ENCODE measurements at places on chromosomes 3 and 15.

- no peak for DNase-seq
Observed at GRCh38 chr15:35702946-35703495, 157.1 kb upstream of the DPH6 start.

DNA sequence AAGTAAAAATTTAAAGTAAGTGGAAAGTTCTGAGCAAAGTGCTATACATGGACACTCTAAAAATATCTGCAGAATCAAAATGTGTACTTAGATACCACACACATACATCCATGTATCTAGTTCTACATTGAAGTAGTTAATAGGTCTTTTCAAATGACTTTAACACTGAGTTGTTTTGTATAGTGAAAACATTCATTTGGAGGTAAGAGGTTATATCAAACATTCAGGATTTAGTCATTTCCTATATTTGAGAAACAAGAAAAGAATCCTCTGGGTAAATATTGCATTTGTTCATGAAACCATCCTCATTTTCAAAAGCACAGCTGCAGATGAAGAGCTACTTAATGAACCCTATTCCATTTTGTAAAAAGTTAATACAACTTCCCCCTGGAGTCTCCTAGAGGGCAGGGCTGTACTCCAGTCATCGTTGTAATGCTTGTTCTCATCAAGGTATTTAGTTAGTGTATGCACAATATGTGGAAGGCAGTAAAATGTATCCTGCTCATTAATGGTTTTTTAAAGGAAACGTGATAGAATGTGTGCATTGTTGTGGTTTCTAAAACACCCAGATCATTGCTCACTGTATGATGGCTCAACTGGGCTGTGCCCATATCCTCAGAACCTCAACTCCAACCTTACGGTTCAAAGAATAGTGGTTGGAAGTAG is 26.2 kb downstream of the ARPP21 start:
- DNase-seq = no peak

DNA sequence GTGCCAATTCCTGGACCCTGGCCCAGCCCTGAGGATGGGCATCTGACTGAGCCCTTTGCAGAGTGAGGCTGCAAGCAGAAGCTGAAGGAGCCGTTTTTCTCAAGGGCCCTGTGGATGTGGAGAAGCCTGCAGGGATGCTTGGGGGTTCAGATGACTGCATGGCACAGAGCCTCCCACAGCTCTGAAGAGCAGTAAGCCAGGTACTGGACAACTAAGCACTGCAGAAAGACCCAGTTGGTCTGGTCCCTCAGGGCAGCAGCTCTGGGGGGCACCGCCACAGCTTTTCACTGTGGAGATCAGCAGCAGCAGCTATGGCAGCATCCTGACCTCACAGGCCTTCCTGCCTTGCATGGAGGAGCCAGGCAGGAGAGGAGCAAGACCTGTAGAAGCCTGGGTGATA is 67.6 kb downstream of the CRYGS start:
- DNase-seq = no peak

- DNase-seq = no peak
Observed at GRCh38 chr3:121723485-121723884, 26.1 kb downstream of the GOLGB1 start.

GRCh38 chr3:114538211-114538610 is 244.4 kb downstream of the TIGIT start:
- DNase-seq = no peak

- no peak for DNase-seq
Observed at GRCh38 chr3:55540579-55540978, 53.5 kb upstream of the WNT5A start.

- no peak for DNase-seq
Observed at GRCh38 chr3:20405744-20406143, 219.7 kb upstream of the SGO1 start.

GRCh38 chr3:59737241-59737640 is 687.4 kb upstream of the CFAP20DC start:
- DNase-seq = no peak

DNA sequence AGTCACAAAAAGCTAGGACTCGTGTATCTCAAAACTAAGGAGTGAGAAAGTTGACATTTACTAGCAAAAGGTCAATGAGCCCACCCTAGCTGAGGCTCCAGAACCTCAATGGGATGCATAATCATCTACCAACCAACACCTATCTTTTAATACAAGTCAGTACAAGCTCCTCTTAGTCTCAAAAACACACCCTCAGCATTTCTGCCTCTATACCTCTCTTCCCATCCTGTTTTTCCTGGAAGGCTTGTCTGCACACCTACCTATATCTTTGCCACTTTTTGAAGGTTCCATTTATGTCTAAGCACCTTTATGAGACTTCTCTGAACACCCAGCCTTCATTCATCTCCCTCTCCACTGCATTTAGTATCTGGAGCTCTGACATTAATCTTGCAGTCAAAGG is 10.0 kb downstream of the WWTR1 start:
- no peak for DNase-seq

DNA sequence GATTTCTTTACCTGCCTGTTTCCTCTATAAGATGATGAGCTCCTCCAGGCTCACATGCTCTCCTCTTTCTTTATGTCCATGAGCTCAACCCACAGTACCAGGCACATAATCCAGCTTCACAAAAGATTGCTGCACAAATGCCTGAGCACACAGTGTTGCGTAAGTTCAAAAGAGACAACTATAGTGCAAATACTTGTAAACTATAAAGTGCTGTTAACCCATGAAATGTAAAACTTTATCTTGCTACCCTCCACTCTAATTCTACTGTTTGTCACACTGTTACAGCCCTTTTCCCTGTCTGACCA is 101.0 kb upstream of the LPP start:
- DNase-seq = no peak

- DNase-seq = no peak
Observed at GRCh38 chr3:148962513-148962912, 28.8 kb upstream of the GYG1 start.

- DNase-seq = peak; percentile 20
Observed at GRCh38 chr3:38031022-38031994, 1.9 kb upstream of the PLCD1 start.

DNA sequence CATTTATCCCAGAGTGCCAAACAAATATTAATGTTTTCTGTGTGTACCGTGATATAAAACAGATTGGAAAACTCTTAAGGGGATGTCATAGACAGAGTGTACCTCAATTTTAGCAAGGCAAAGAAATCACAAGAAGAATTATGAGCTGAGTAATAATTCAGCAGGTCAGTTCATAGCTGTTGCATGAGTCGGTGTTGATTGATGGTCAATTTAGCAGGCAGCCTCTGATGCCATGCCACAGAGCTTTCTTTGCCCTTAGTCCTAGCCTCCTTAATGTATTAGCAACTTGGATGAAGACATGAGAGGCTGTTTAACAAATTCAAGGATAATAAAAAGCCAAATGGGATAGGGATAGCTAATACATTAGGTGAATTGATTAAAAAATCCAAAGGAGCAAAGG is 6.8 kb downstream of the SLC35A5 start:
- no peak for DNase-seq

DNA sequence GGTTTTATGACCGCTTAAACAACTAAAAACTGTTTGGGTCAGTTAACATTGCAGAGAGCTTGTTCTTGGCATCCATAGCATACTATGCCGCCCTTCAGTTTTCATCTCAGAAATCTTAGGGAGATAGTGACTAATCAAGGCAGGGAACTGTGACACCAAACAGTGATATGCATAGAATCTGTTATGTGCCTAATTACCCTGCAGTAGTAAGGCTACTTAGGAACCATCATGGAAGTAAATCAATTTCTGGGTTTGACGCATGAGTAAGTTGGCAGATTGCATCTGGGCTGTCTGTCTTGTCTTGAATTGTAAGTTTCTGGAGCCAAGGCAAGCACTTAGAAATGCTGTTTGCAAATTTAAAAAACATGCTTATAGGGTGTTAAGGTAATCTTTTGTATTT is 22.5 kb downstream of the KCTD6 start:
- no peak for DNase-seq

DNA sequence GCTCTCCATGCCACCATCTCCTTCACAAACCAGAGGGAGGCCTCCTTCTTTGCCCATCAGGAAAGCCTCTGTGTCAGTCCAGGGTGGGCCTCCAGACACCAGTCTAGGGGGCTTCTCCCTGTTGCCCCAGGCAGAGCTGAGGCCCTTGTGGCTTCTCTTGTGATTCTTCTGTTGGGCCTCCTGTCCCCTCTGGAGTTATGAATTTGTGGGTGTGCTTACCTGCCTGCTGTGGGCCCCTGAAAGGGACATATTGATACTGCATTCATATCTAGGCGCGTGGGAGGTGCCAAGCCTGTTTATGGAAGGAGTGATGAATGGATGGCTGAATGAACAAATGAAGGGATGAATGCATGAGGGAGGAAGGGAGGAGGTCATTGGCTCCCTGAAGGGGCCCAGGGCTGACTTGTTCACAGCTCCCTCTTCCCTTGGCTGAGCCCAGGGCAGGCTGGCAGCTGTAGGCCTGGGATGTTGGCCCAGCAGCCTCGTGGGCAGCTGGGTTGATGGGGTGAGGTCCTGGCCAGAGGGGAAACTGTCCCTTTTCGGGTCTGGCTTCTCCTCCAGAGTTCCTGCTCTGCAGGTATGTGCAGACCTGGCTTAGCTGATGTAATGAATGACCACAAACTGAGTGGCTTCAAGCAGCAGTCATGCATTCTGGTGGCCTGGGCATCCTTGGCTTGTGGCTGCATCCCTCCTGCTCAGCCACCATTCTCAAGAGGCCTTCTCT is 195.4 kb downstream of the GOLGA6L6 start:
- no peak for DNase-seq

DNA sequence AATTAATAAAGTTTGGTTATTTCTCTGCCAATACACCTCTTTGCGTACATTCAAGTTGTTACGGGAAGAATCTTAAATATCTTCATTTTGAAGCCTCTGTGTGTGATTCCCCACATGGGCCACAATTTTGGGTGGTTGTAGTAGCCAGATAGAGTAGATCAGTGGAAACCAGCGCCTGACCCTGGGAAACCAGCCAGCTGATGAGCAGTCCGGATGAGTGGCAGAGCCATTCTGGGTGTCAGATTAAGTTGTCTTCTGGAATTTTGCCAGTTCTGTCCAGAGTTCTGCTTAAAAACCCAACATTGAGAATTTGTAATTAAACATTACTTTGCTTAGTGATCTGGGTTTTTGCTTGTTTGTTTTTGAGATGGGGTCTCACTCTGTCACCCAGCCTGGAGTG is 49.7 kb downstream of the MRPS25 start:
- DNase-seq = no peak

- DNase-seq = no peak
Observed at GRCh38 chr3:37601832-37602231, 259.8 kb upstream of the CTDSPL start.

- no peak for DNase-seq
Observed at GRCh38 chr3:55405436-55405835, 81.7 kb downstream of the WNT5A start.

DNA sequence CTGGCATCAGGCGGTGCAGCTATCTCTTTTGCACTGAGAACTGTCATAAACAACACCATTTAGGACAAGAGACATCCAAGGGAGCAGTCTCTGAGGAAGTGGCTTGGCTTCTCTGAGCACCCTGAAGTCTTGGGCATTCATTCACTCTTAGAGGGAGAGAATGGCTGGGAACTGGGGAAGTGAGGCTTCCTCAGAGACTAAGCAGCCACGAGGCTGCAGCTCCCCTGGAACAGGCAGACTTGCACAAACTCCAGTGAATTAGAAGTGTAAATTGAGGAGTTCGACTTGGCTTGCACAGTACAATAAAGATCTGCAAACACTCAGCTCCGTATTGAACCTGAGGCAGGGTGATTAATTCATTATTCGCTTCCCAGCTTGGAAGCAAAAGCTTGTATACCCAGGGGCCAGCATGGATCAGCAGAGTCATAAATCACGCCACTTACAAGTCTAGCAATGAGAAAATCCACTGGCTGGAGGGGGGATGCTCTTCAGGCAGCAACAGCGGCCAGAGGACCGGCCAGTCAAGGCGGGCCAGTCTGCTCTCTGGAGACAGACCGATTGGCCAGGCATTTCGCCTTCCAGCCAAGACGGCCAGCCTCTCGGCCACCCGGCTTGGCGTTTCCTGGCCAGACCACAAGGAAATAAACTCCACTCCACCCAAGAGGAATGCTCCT is 118.8 kb upstream of the ADPGK start:
- no peak for DNase-seq

Data from stimulated activated CD8-positive, alpha-beta memory T cell treated with anti-CD3 and anti-CD28 coated beads, Interleukin-4, amount 100 ng/mL, for 4 hours (primary cell).